T-helper 1 cell (primary cell): ENCODE measurements at places on chromosomes 1 and 21.

- DNase-seq: no peak
Measured at GRCh38 chr1:63772201-63772600, 1.6 kb upstream of the ROR1 start.

GRCh38 chr1:9020305-9020704, 5.9 kb downstream of the SLC2A7 start:
- DNase-seq: no peak

GRCh38 chr1:165129568-165130164, 226.8 kb downstream of the LMX1A start:
- no peak for DNase-seq

- DNase-seq: no peak
Measured at GRCh38 chr1:232764458-232765251, 40.6 kb upstream of the MAP10 start.

DNA sequence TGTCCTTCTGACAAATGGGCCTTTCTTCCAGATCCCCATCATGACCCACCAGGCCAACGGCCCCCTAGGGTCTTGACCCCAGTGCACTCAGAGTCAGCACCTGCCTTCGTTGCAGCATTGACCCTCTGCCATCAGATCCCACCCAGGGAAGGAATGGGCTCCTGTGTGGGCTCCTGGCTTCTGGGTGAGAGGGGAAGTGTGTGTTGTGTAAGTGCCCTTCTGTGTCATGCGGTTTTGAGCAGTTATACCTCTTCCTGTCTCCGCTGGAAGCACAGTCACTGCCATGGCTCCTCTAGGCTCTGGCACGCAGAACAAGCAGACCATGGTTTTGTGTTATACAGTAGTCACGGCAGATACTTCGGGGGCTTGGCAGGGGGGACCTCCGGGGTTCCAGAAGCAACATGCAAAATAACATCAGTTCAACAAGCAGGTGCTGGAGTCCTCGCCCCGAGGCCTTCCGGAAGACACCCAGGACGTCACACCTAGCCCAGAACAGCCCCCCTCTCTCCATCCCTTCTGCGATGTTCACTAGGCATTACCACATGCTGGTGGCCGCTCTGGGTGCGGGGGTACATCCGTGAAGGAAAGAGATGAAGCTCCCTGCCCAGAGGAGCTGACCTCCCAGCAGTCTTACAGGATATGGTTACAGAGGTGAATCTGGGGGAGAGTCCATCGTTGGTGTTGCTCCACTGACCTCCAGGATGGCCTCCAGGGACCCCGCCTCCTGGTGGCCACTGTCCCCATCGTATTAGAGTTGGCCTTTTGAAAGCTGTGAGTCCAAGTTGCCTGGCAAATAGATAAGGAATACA, 17.4 kb upstream of the KCNAB2 start:
- DNase-seq: peak; percentile 38

GRCh38 chr1:36008546-36009197, 75.2 kb upstream of the TEKT2 start:
- no peak for DNase-seq

GRCh38 chr21:44618504-44618903, 6.6 kb downstream of the KRTAP10-8 start:
- DNase-seq: peak; percentile 30

GRCh38 chr1:176575991-176576390, 113.0 kb downstream of the PAPPA2 start:
- DNase-seq: no peak

DNA sequence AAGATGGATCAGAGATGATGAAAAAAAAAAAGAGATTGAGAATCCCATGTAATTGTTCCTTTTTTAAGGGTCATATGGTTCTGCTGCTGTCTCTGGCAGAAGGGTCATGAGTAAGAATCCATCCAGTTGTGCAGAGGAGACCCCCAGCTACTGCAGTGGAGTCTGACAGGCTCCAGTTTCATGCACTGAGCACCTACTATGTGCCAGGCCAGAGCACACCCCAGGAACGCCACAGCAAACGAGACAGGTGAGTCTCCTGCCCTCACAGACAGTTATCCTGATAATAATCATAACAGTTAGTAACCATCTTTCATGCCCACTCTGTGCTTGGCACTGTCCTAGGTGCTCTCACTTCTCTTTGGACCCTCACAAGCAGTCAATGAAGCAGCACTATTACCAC, 420.0 kb downstream of the MATN1 start:
- no peak for DNase-seq

DNA sequence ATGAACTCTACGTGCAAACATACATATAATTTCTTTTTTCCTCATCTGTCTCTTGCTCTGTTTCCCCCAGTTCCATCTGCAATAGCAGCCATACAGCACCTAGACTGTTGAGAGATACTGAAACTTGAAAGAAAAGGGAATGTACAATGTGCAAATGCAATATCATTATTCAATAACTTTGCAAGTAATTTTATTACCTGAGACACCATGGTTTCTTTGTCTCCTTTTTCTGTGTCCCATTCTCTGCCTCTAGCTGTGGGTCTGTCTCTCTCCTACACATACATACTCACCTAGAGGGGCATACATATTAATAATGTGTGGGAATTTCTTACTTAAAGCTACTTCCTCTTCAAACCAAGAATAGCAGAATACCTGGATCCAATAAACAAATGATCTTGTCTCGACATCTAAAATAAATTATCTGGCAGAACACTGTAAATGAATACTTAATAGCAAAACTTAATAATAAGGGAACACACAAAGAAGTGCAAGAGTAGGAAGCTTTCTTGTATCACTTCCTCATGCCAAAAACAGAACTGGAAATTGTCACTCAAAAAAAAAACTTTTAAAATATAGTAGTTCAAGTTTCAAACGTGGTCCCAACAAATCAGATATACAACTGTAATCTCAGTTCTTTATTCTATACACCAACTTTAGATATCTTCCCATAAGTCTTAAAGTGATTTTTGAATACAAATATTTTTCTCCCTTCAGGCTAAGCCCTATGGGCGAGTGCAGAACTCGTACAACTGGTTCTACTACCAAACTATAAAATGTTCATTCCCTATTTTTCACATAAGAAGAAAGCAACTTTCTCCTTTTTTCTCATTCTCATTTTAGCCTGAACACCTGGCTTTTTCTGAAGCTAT, 194.6 kb downstream of the NRIP1 start:
- no peak for DNase-seq

GRCh38 chr1:162381383-162381782, at the start of gene C1orf226:
Gene C1orf226, plus strand, starts transcription at chr1:162381728. Its CDS starts 174 bp downstream, at chr1:162381902.
- no peak for DNase-seq

GRCh38 chr1:164611754-164612642, 53.0 kb downstream of the PBX1 start:
- no peak for DNase-seq

DNA sequence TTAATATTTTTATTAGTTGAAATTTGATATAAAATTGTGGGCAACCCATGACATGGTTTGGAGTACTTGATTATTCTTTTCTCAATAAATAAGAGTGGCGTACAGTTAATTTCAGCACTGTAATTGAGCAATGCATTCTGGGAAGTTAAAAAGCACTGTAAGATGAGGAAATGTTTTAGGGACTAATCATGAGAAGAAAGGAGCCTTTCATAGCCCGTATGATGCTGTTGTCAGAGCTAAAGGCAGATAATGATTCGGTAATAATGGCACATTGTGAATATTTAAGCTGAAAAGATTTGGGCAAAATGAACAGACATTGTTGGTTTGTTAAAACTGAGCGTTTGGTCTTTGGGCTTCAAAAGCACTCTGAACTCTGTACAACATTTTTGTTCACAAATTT, 139.3 kb downstream of the NFIA start:
- DNase-seq: no peak

DNA sequence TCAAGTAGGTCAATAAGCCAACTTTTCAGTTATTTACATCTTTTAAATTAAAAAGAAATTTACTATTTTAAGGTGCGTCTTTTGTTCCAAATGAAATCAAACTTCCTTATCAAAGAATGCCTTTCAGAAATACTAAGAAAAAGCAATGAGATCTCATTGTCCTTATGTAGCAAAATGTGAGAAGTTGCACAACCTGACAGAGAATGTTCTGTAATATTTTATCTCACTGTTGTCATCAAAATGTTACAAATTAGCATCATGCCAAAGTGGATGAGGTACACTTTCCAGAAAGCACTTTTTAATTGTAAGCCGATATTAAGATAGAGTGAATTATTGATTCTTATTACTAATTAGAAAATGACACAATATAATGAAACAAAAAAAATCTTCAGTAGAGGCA, 50.4 kb downstream of the KCNT2 start:
- DNase-seq: no peak

- peak; percentile 69 for DNase-seq
Measured at GRCh38 chr1:235093696-235094592, 34.7 kb downstream of the TOMM20 start.

GRCh38 chr21:38494703-38495102, 3.6 kb downstream of the ERG start:
- DNase-seq: no peak

- no peak for DNase-seq
Measured at GRCh38 chr21:16084776-16085364, 355.1 kb downstream of the USP25 start.

GRCh38 chr21:34679051-34679450, 10.3 kb downstream of the CLIC6 start:
- DNase-seq: no peak

DNA sequence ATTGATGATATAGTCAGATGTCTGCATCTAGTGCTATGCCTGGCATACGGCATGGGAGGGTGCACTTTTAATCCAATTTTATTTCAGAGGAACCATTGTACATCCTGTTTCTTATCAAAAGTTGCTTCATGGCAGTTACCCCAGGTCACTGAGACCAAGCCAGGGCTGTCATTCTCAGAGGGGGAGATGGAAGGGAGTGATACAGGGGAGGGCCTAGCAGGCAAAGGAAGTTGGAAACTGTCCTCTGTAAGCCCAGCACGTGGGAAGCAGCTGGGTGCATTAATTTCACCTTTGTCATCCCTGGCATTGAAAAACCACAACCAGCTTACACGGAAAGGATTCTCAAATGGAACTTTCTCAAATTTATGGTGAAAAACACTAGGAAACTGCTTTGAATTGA, 458.7 kb upstream of the ADAMTS5 start:
- no peak for DNase-seq

DNA sequence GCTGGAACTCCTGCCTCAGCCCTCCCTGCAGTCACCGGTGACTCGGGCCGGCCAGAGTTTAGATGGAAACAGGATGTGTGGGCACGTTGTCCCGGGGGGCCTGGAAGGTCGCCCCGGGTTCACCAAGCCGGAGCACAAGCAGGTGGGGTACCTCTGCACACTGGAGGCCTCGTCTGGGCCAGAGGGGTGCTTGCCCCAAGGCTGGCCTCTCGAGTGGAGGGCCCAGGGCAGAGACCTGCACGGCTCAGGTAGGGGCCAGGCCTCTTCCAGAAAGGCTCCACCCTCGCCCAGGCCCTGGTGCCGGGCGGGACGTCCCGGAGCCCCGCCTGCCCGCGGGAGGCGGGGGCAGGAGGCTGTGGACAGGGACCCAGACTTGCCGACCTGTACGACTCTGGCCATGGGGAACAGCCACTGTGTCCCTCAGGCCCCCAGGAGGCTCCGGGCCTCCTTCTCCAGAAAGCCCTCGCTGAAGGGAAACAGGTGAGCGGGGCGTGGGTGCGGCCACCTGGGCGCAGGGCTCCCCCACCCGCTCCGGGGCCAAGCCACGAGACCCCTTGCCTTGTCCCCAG, at the start of gene PLEKHN1:
PLEKHN1 (plus strand) TSS at position 348 of the 569 bp plus-strand sequence; CDS start at position 398, 50 bp downstream.
- no peak for DNase-seq

- no peak for DNase-seq
Measured at GRCh38 chr1:182301467-182302198, 90.0 kb downstream of the GLUL start.

DNA sequence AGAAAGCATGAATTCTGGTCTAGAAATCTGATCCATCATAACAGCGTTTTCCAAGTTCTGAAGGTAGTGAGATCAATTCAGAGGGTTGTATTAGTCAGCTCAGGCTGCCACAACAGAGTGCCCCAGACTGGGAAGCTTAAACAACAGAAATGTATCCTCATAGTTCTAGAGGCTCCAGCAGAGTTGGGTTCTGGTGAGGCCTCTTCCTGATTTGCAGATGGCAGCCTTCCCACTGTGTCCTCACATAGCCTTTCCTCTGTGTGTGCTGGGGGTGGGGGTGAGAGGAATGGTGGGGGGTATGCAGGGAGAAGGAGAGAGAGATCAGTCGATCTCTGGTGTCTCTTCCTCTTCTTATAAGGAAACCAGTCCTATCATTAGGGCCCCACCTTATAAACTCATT, 15.1 kb downstream of the ZBTB8B start:
- DNase-seq: no peak

GRCh38 chr21:35601211-35601610, 459.1 kb downstream of the SETD4 start:
- DNase-seq: no peak

- DNase-seq: no peak
Measured at GRCh38 chr1:30856260-30856790, 52.2 kb downstream of the SDC3 start.

GRCh38 chr1:184648856-184649201, 105.8 kb downstream of the EDEM3 start:
- no peak for DNase-seq

- DNase-seq: no peak
Measured at GRCh38 chr1:92872719-92873118, 40.9 kb downstream of the RPL5 start.
